ENCODE measurements at places on chromosomes 11 and 22.

- no peak for DNase-seq
These were observed 973.2 kb upstream of the RAG2 start for GRCh38 chr11:37571246-37571645.

GRCh38 chr11:128324531-128325141 is 262.7 kb downstream of the ETS1 start:
- peak; percentile 17 for DNase-seq

GRCh38 chr11:128609785-128610184 is 22.4 kb upstream of the ETS1 start:
- DNase-seq: no peak

- no peak for DNase-seq
These were observed 90.2 kb upstream of the ALKBH3 start for GRCh38 chr11:43790444-43790794.

DNA sequence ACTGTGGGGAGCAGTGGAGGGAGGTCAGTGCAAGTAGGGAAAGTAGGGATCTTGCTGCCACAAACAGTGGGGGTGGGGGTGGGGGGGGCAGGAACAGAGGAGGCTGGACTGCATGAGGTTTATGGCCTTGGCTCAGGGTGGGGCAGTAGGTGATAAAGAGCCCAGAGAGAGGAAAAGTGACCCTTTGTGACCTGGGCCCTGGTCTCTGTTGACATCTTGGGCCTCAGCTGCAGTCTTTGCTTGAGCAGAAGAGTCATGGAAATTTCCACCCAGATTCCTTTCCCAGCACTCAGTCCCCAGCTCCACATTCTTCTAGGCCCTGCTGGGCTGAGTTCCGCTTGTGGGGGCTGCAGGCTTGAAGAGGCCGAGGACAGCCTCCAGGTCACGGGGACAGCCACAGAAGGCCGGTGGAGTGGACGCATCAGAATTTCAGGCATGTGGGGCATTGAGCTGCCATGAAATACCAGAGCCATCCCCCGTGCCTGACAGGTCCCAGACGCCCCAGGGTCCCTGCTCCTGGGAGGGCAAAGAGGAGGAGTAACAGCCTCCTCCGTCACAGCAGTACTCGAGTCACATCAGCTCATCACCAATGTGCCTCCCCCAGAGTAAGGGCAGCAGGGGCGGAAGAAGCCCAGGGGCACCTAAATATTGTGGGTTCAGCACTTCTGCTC is 9.7 kb upstream of the MALAT1 start:
- DNase-seq: no peak

DNA sequence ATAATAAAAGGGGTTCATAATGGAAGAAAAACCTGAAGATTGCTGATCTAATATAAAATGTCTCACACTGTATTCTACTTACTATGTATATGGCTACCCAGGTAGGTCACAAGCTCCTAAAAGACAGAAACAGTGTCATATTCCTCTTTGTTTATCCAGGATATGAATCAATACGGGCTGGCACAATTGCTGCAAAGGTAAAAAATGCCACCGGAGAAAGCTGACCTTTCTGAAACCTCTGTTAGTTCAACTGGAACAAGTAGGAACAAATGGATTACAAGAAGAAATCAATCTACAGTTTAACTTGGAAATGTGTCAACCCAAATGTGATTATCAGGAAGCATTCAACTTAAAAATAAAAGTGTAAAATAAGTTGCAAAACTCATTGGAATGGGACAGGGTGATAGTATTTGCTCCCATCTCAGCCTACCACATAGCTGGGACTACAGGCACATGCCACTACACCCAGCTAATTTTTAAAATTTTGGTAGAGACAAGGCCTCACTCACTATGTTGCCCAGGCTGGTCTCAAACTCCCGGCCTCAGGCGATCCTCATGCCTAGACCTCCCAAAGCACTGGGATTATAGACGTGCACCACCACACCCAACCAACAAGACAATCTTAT is 27.6 kb downstream of the SLC35F2 start:
- DNase-seq: no peak

DNA sequence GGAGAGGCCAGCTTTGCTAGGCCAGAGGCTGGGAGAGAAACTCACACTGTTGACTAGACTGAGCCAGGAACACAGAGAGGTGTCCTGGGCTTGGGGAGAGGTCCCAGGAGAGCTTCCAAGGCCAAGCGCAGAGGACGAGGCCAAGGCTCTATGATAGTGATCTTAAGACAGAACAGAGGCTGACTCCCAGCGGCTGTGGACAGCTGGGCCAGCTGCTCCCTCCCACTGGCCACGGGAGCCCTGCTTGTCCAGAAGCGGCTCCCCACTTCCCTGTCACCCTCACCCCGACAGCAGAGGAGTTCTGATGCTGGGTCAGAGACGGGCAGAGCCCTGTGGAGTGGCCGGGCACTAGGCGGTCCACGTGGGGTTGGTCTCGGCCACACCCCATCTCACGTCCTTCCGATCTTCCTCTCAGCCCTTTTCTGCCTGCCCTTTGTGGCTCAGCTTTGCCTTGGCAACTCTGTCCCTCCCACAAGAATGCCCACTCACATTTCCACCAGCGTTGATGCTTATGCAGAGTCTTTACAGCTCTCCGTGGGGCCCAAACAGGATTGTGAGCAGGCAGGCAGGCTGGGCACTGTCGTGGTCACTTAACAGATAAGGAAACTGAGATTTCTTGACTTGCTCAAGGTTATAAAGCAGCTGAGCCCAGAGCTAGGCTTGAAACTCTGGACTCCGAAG is 68.2 kb downstream of the FBXO7 start:
- DNase-seq: no peak

DNA sequence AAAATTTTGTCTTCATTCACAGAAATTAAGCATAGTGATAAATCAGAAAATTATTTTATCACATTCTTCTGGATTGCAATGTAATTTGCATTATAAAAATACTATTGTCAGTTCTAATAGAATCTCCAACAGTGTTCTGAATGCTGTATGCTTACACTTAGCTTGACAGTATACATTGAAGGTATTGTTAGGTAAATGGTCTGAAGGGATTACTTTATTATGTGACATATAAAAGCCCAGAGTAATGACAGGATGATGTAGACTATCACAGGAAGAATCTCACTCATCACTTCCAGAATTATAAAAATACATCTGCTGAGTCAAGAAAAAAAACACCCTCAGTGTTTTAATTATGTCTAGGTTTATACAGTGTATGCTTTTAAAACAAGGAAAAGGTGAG is 1532.5 kb upstream of the RAG2 start:
- no peak for DNase-seq

GRCh38 chr11:117444711-117445658 is 117.3 kb downstream of the CEP164 start:
- peak; percentile 15 for DNase-seq

- no peak for DNase-seq
These were observed 12.2 kb downstream of the PARVG start for GRCh38 chr22:44192816-44193534.

DNA sequence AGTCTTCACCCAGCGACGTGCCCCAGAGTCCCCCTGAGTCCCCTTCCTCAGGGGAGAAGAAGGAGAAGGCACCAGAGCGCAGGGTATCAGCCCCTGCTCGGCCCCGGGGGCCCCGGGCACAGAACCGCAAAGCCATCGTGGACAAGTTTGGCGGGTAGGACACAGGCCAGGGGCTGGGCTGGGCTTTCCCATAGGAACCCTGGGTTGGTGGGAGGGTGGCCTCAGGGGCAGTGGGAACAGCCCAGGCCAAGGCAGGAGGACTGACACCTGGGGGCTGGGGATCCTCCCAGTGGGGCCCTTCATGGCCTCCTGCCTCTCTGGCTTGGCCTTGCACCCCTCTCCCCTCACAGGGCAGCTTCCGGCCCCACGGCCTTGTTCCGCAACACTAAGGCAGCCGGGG is 8.5 kb downstream of the SMTNL1 start:
- no peak for DNase-seq

- peak; percentile 63 for DNase-seq
These were observed 58.1 kb downstream of the LRP5 start for GRCh38 chr11:68370211-68371111.

- no peak for DNase-seq
These were observed 11.0 kb downstream of the TANGO2 start for GRCh38 chr22:20031732-20032406.

GRCh38 chr11:10731064-10731680 is 19.9 kb upstream of the CTR9 start:
- DNase-seq: no peak

DNA sequence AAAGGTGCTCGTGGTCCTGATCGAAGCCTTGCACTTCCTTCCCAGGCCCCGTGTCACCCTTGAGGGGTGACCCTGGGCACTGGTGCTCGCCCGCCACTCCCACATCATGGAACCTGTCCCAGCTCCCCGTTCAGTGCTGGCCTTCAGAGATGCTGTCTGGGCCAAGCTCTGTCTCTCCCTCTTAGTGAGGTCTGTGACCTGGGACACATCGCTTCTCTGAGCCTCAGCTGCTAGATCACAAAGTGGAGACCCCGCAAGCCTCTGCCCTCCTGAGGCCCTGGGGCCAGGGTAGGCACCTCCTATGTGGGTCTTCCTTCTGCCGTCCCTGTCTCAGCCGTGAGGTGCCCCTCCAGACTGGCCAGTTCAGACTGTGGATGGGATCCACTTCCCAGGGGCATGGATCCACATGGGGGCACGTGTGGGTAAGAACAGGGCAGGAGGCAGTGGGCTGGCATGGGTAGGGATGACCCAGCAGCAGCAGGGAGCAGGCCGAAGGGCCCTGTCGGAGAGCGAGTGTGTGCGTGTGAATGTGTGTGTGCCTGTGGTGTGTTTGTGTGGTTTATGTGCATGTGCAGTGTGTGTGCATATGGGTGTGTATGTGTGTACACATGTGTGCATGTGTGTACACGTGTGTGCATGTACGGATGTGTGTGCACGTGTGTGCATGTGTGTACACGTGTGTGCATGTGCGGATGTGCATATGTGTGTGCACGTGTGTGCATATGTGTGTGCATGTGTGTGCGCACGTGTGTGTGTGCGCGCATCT is 1073.7 kb downstream of the BRD1 start:
- no peak for DNase-seq

DNA sequence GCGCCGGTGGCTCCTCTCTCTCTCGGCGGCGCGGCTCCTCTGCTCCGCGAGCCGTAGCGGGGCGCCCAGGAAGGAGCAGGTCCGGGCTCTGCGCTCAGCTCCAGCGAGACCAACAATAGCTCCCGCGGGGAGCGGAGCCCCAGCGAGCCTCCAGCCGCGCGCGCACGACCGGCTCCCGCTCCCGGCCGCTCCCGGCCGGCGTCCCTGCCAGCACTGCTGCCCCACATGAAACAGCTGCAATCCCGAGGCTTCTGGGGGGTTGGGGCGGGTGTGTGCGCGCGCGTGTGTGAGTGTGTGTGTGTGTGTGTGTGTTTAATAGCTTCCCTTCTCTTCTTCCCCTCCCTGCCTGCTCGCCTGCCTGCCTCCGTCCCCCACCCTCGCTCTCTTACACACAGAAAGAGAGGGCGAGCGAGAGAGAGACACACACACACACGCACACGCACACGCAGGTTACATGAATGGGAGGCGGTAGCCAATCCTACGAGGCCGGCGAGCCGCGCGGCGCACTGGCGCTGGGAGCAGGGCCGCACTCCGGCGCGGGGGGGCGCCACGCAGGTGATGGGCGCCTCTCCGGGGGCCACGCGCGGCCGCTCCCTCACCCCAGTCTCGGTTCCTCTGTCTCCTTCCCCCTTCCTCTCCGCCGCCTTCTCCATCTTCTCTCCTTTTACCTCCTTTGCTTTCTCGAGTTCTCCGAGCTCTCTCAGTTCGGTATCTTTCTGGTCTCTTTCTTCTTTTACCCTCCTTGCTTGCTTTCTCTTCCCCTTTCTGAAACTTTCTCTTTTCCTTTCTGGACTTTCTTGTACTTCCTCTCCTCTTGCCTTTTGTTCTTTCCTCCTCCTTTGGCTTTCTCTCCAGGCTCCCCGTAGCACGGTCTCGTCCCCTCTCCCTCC is at the start of gene TENM4:
TENM4 (minus strand) TSS at position 460 of the 890 bp plus-strand sequence. CDS start 371,086 bp downstream, outside the sequence.
- DNase-seq: no peak

Measured in hematopoietic multipotent progenitor cell treated with erythropoietin and hydrocortisone succinate and interleukin-3 and kit ligand, for 6 days (in vitro differentiated cells).